M059J (cell line): ENCODE measurements at places on chromosomes 5 and 9. TPM values are rescaled to one million over a fixed set of nuclear protein-coding genes. Genes with fewer than 3 reads are reported as not detected.

- peak; percentile 28 for DNase-seq
Measured at GRCh38 chr5:96256795-96257470, 176.1 kb downstream of the PCSK1 start.

DNA sequence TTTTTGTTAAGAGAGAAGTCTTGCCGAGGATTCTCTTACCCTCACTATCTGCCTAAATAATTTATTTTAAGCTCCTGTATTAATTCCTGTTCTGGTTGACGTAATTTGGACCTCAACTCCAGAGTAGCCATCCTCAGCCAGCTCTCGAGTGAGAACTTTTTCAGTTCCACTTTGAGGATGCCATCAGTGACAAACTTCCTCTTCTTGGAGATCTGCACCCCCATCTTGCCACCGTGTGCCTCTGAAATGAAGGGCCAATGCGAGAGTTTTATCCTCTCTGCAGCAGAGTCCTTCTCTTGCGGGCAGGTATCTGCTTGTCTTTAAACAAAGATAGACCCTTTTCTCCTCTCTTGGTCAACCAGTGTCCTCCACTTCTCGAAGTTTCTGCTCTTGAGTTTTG, 19.5 kb upstream of the TMEM174 start:
- DNase-seq: no peak

- DNase-seq: peak; percentile 70
Measured at GRCh38 chr9:88418715-88419540, 30.7 kb downstream of the SPIN1 start.

GRCh38 chr5:103624675-103625074, 62.1 kb upstream of the NUDT12 start:
- peak; percentile 55 for DNase-seq

DNA sequence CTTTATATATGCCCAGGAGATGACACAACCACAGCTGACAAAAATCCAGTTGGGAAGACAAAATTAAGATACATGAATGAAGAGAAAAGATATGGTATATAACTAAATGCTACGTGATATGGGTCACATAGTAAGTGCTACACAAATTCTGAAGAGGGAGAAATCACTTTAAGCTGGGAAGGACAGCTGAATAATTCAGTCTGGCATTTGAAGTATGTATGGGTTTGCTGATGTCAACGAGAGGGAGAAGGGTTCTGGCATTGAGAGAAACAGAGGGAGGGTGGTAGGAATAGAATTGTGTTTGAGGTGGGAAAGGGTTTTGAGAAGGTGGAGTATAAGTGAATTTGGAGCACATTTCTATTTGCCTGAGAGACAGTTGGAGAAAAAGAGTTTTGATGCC, 6.7 kb upstream of the SLIT3 start:
- no peak for DNase-seq

- DNase-seq: peak; percentile 71
Measured at GRCh38 chr9:114791736-114792135, 14.1 kb downstream of the TNFSF15 start.

DNA sequence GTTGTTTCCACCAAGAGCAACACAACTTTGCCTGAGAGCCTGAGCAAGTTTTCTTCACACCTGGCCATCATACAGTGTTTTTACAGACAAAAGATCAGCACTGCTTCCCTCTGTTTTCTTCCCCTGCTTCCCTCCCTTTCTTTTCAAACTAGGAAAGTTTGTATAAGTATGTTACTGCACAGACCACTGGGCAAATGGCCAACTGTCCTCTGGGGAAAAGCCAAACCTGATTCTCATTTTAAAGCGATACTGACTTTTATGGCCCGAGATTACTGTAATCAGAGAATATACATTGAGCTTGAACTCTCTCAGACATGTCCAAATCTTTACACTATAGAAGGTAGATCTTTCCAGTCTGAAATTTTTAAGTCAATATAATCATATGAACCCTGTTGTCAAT, 415.0 kb downstream of the NFIB start:
- no peak for DNase-seq

DNA sequence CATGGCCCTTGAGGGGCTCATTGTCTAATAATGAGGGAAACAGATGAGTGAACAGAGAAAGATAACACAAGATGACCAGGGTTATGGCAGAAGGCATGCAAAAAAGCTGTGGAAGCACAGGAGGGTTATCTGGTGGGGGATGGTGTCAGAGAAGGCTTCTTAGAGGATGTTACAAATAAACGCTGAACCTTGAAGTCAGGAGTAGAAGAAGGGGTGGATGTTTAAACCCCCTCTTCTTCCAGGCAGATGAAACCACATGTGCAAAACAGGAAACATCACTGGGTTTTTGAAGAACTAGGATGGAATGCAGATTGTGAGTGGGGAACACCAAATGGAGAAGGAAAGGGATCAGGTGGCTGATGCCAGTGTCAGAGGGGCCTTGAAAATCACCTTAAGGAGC, 41.8 kb upstream of the NR5A1 start:
- DNase-seq: no peak

LEAP2 gene
- 0.25 TPM in 1 of 2 replicates, not detected in the other for total RNA-seq

GRCh38 chr5:8848366-8848765, 697.5 kb downstream of the SEMA5A start:
- DNase-seq: no peak

DNA sequence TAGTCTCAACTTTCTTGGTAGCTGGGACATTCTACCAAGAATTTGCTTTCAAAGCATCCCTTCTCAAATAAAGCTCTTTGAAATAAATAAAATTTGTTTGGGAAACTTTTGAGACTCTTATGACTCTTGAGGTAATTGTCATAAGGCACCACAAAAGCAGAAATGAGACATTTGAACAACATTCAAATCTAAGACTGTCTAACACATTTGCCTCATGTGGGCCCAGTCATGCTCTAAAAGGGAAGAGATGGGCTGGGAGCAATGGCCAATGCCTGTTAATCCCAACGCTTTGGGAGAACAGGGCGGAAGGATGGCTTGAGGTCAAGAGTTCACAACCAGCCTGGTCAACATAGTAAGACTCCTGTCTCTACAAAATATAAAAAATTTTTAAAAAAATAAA, 26.4 kb downstream of the SLC31A2 start:
- DNase-seq: no peak

SLC36A2 gene
- not detected in 2 replicates for total RNA-seq

PCDHGA7 gene
- 0.17 TPM in 1 of 2 replicates, not detected in the other for total RNA-seq

DNA sequence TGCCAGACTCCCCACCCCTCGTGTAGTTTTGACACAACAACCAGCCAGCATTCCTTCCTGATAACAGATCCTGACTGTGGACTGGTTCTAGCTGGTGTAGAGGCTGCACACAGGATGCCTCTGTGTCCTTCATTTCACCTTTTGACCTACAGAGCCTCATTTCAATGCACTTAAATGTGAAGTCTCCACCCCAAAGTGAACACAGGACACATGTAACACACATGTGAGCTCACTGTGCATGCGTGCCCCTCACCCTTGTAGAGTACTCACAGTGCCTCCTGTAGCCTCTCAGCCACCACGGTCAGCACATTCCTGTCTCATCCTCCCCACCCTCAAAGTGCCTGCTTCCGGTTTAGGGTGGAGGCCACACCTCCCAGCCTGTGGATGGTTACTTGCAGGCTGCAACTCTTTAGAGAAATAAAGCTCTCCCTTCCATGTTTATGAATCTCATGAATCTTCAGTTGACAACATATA, 11.6 kb upstream of the NKD2 start:
- no peak for DNase-seq

ORM2 gene
- total RNA-seq: not detected in 2 replicates

GRCh38 chr5:135308245-135308644, 90.8 kb downstream of the MACROH2A1 start:
- DNase-seq: peak; percentile 84

GRCh38 chr5:89349246-89349980, 466.4 kb upstream of the MEF2C start:
- DNase-seq: no peak

LVRN gene
- total RNA-seq: 0.34 TPM in 1 of 2 replicates, not detected in the other

DNA sequence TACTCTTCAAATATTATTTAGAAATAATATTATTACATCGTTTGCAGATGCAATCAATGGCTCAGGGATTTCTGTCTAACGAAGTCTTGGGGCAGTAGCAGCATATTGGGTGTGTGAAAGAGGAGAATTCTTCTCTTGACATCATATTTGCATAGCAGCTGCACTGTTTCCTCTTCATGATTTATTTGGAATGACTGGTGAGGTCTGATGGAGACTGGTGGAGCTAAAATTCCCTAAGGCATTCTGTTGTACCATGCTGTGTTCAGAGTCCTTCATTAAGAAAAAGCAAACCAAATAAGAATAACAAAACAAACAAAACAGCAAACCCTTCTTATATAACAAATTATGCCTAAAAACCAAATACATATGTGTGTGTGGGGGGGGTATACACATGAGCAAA, 177.6 kb downstream of the DIRAS2 start:
- DNase-seq: no peak

DNA sequence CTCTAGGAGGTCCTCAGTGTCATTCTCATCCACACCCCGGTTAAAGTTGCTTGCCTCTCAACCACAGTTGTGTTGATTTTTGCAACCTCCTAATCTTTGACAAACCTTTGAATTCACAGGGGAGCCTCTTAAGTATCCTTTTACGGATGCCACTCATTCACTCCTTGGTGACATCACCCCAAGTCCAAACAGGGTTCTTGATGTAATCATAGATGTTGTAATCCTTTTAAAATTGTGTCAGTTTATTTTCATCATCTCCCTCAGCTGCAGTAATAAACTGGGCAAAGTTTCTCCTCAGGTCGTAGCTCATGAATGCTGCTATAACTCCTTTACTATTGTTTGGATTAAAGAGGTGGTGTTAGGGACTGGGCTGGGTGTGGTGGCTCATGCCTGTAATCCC, 637.2 kb upstream of the NUDT12 start:
- DNase-seq: no peak

TRAF1 gene
- 4.9 and 5.7 TPM in 2 replicates for total RNA-seq

PLPP7 gene
- total RNA-seq: 2.6 and 3.4 TPM in 2 replicates

GRCh38 chr5:71973563-71973962, 133.7 kb upstream of the MAP1B start:
- no peak for DNase-seq

DNA sequence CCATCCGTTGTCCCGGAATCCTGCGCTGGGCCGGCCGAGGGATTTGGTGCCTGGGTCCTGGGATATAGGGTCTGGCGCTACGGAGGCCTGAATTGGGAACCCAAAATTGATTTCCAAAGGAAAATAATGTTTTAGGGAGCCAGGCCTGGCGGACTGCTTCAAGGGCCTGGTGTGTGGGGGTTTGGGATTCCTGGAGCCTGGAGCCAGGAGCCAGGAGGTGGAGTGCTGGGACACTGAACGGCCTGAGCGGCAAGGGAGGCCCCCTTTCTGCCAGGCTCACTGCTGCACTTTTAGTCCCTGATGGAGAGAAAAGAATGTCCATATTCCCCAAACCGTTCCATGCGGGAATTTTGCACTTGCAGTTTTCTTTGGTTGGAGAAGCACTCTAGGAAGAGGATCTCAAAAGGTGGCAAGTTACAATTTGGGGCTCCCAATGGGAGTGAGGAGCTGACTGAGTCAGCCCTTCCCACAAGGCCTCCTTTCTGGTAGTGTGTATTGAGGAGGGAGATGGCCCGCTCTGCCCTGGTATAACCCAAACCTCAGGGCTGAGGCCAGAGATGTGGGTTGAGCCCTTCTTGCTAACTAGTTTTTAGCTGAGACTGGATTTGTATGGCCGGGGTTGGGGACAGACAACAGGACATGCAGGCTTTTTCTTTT, 2.2 kb downstream of the LMX1B start:
- no peak for DNase-seq

DNA sequence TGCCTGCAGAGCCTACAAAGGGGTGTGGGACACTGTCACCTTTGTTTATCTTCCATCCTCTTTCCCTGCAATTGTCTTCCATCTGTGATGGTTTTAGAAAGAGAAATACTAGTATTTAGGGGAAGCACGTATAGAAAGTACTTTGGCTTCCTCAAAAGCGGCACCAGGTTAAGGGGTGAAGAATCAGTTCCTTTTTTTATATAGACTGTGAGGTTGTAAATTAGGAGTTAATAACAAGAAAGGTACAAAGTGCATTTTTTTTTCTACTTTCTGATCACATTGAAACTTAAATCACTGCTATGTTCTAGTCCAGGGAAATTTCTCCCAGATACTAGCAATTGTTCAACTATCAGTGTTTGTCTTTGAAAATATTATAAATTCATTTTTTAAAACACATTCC, 219.3 kb downstream of the CEMIP2 start:
- DNase-seq: no peak

NUP214 gene
- 15.7 and 22.7 TPM in 2 replicates for total RNA-seq

DNA sequence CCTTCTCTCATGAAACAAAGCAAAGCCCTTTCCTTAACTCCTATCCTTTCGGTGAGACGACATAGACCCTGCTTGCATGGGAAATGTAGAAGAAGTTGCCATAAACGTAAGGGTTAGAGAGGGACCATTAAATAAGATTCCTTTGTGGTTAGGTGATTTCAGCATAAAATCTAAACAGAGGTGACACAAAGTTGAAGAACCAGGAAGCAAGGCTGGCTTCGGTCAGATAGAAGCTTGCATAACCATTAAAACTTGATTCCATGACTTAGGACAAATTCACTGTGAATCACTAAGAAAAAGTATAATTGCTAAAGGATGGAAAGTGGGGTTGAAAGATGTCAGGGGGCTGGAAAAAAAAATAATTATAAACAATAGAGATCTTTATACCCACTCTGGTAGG, 30.9 kb upstream of the ABLIM3 start:
- peak; percentile 54 for DNase-seq

IL13 gene
- not detected in 2 replicates for total RNA-seq

- no peak for DNase-seq
Measured at GRCh38 chr5:116658141-116658540, 83.5 kb upstream of the SEMA6A start.

DNA sequence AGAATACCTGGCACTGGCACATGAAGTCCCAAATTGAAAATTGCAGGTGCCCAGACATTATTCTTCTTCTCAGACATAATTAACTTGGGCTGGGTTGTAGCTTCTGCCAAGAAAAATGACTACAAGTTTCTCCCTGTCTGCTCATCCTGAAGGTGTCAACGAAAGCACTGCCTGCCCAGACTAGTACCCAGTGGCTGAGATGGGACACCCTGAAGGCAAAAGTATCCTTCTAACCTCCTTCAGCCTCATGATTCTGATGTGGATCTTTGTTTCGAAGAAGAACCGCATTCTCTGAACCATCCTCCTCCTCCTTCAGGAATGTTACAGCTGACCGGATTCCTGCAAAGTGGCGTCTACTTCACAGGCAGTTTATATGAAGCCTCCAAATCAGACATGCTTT, 161.1 kb upstream of the FST start:
- no peak for DNase-seq

RFX3 gene
- total RNA-seq: 1.9 and 3.1 TPM in 2 replicates

UBAC1 gene
- total RNA-seq: 49.6 and 54.6 TPM in 2 replicates

- DNase-seq: no peak
Measured at GRCh38 chr9:17970277-17970676, 391.4 kb downstream of the SH3GL2 start.

DNA sequence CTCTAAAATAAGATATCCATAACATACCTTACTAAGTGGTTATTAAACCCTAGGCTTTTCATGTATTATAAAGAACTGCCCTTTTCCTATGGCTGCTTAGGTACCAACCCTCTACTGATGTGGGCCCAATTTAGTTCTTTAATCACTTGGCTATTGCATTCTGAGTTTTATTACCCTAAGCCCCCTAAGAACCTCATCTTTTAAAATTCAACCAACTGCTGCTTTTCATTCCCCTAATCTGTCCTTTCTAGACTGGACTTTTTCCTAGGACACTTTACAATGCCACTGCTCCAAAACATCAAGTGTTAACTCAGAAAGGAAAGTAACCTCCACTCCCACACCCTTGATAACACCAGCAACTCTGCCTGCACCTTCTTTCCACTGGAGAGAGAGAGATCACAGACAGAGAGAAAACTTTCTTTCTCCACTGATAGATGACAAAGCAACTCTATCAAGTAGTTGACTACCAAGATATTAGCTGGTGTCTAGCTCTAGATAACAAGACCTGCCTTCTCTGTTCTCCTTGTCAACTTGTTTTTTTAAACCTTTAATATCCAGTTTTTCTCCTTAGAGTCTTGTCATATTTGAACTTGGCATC, 27.3 kb downstream of the ELL2 start:
- no peak for DNase-seq
